ENCODE measurements at places on chromosomes 5 and 9.

DNA sequence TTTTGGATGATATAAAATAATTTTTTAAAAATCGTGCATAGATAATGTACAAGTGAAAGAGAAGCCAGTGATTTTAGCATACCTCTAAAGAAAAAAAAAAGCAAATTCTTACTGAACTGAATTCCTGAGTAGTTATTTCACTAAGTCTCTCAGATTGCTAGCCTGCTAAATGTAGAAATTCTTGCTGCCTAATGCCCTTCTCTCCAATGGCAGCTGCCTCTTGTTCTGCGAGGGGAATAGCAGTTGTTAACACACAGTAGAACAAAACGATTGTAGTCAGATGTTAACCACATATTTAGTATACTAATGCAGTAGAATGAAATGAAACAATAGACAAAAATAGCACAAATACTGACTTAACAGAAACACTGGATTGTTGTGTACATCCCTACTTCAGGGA lies 26.8 kb downstream of the SMAD5 start:
- no peak for DNase-seq

DNA sequence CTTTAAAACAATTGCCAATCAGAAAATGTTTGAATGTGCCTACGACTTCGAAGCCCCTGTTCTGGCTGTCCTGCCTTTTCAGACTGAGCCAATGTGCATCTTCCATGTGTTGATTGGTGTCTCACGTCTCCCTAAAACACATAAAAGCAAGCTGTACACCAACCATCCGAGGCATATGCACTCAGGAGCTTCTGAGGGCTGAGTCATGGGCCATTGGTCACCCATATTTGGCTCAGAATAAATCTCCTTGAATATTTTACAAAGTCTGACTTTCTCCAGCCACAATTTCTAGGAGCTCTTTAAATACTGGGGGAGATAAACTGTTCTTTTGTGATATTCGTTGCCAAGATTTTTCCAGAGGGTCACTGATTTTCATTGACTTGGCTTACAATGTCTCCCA lies 53.9 kb downstream of the C9orf57 start:
- DNase-seq: no peak

GRCh38 chr5:40223884-40224402 lies 455.8 kb upstream of the PTGER4 start:
- DNase-seq: no peak

- DNase-seq: no peak
Measured at GRCh38 chr9:27168496-27168895, 59.5 kb downstream of the TEK start.

- DNase-seq: no peak
Measured at GRCh38 chr9:98501819-98502218, 206.9 kb downstream of the GABBR2 start.

DNA sequence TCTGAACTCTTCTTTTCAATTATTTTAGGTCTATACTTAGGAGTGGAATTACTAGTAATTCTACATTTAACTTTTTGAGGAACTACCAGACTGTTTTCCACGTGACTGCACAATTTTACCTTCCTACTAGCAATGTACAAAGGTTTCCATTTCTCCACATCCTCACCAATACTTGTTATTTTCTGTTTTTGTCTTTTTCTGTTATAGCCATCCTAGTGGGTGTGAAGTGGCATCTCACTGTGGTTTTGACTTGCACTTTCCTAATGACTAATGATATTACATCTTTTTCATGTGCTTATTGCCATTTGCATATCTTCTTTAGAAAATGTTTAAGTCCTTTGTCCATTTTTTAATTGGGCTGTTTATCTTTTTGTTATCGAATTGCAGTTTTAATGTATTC lies 136.9 kb upstream of the EGFLAM start:
- no peak for DNase-seq

- no peak for DNase-seq
Measured at GRCh38 chr5:62457071-62457470, 44.5 kb downstream of the IPO11 start.

- no peak for DNase-seq
Measured at GRCh38 chr9:133862585-133863256, 124.6 kb upstream of the SARDH start.

DNA sequence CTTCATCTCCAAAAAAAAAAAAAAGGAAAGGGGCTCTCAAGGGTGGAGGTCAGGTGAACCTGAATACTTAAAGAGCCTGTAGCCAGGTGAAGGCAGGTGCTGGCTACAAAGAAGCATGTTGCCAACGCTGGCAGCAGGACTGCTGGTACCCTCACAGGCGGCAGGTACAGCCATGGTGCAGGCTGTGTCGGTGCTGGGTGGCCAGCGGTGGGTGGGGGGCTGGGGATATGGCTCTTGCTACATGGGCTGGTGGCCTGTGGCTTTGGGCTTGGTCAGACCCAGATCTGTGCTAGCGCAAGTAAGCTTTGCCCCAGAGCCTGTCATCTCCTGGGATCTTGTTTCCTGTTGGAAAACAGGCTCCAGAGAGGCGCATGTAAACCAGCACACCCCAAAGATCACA lies 86.3 kb upstream of the PHYKPL start:
- no peak for DNase-seq

GRCh38 chr5:142962174-142962533 lies 192.0 kb downstream of the ARHGAP26 start:
- no peak for DNase-seq

- no peak for DNase-seq
Measured at GRCh38 chr9:118009614-118010013, 305.4 kb downstream of the TLR4 start.

GRCh38 chr5:54249210-54250028 lies 61.0 kb downstream of the ARL15 start:
- DNase-seq: no peak

DNA sequence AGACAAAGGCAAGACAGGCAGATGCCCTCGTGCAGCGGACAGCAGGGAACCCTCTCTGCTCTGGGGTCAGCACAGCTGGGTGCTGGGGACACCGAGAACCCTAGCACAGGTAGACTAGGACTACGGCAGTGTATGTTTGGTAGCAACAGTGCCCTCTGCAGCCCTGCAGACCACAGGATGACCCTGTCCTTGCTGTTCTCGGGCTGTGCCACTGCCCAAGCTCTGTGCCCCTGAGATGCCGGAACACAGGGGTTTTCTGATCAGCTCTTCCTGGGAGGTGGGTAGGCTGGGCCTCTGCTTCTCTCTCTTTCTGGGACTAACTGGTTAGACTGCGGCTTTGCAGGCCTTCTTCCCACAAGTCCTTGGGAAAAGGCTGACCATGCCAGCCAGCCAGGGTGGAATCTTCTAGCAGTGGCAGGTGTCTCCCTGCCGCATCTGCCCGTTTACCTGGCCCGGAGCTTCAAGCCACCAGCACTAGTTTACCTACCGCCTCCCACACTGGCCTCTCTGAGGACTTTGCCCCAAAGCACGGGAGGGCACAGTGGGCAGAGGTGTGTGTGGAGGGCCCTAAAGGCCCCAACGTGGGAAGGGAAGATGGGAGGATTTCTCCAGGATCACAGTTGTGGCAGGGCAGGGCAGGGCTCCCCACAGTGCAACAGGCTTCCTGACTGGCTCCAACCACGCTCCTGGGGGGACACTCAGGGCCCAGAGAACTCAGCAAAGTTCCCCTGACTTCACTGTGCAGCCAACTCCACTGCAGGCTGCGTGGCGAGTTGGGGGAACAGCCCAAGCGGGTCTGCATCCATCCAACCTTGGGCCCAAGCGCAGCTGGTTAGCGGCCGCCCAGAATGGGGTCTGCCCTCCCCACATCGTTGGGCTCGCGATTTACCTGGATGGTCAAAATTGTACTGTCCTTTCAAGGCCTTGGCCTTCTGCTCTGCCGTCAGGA lies 1.2 kb downstream of the UCK1 start:
- DNase-seq: no peak

DNA sequence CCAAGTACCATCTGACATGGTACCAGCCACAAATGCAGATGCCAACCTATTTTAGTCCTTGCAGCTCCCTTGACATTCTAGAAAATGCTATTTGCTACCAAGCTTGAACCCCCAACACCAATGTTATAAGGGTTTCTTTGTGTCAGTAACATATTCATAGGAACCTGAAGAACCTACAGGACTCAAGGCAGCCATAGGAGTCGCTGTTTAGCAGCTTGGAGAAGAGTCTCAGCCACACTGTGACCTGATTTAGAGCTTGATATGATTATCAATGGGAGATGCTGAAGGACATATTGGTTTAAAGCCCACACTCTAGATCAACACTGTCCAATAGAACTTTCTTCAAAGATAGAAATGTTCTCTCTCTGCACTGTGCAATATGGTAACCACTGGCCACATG lies 6.4 kb upstream of the ZFR start:
- DNase-seq: no peak

- peak; percentile 30 for DNase-seq
Measured at GRCh38 chr9:100437860-100438805, 11.2 kb downstream of the MSANTD3 start.

GRCh38 chr5:93477816-93478215 lies 103.2 kb downstream of the NR2F1-AS1 start:
- no peak for DNase-seq

Data from stimulated activated CD4-positive, alpha-beta T cell treated with anti-CD3 and anti-CD28 coated beads, TNF-alpha, amount 100 ng/mL, for 1 hour (primary cell).